ENCODE measurements at places on chromosomes 12 and 14. TPM values are rescaled to one million over a fixed set of nuclear protein-coding genes. Genes with fewer than 3 reads are reported as not detected.
A peak's percentile ranks its signal among the peaks of the same experiment; 100 is the strongest.

GRCh38 chr14:22535916-22536315 is 53.1 kb downstream of the DAD1 start:
- no peak overlapping the region for H3K27ac ChIP-seq
- no peaks in the 10 kb centered on the region for H3K4me1 ChIP-seq
- no peaks in the 10 kb centered on the region for H3K36me3 ChIP-seq
- no peaks in the 10 kb centered on the region for H3K27me3 ChIP-seq
- H3K4me3 ChIP-seq: no peak overlapping the region

GRCh38 chr12:30508205-30508967 is 187.3 kb downstream of the IPO8 start:
- no peak overlapping the region for H3K27ac ChIP-seq
- H3K4me3 ChIP-seq: no peak overlapping the region
- H3K36me3 ChIP-seq: no peaks in the 10 kb centered on the region
- H3K4me1 ChIP-seq: no peaks in the 10 kb centered on the region

GRCh38 chr12:76186131-76186906 is 101.8 kb upstream of the NAP1L1 start:
- no peak overlapping the region for H3K27ac ChIP-seq
- H3K4me1 ChIP-seq: no peaks in the 10 kb centered on the region
- H3K27me3 ChIP-seq: no peaks in the 10 kb centered on the region
- no peaks in the 10 kb centered on the region for H3K36me3 ChIP-seq

GRCh38 chr14:104240434-104241157 is 102.2 kb downstream of the KIF26A start:
- peak; percentile 14 for DNase-seq
- H3K27me3 ChIP-seq: no peaks in the 10 kb centered on the region
- no peak overlapping the region for H3K27ac ChIP-seq
- no peaks in the 10 kb centered on the region for H3K36me3 ChIP-seq
- H3K4me1 ChIP-seq: peaks cover 30% of the 10 kb centered on the region

- H3K36me3 ChIP-seq: no peaks in the 10 kb centered on the region
- no peak for DNase-seq
- H3K27me3 ChIP-seq: no peaks in the 10 kb centered on the region
- no peak overlapping the region for H3K4me3 ChIP-seq
- H3K27ac ChIP-seq: no peak overlapping the region
These were observed 13.8 kb downstream of the BICD1 start for GRCh38 chr12:32120419-32120818.

GALNT8 gene
- total RNA-seq: 1.3 TPM

PRKD1 gene
- 20.9 TPM for total RNA-seq

NANOG gene
- total RNA-seq: 0.49 TPM

Data from lung (tissue), 17 donors.